Endodermal cell (in vitro differentiated cells): ENCODE measurements at places on chromosomes 5 and 9.

- no peak for DNase-seq
Observed at GRCh38 chr9:133904346-133905090, 87.6 kb downstream of the VAV2 start.

DNA sequence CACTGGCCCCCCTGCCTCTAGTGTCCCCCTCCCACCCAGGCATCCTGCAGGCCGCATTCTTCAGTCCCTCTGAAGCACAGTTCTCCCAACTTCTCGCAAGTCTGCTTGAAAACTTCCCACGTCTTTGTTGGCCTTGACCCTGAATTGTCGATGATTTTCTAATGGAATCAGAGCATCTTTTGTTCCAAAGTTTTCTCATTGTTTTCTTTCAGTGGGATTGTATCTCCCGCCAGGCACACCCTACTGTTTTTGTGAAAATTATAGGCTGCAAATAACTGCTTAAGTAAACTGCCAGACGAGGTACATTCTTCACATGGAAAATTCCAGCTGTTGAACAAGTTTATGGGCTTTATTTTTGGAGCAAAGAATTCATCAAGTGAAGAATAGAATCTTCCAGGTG is 122.6 kb upstream of the SLC25A48 start:
- DNase-seq, result peak; percentile 53

DNA sequence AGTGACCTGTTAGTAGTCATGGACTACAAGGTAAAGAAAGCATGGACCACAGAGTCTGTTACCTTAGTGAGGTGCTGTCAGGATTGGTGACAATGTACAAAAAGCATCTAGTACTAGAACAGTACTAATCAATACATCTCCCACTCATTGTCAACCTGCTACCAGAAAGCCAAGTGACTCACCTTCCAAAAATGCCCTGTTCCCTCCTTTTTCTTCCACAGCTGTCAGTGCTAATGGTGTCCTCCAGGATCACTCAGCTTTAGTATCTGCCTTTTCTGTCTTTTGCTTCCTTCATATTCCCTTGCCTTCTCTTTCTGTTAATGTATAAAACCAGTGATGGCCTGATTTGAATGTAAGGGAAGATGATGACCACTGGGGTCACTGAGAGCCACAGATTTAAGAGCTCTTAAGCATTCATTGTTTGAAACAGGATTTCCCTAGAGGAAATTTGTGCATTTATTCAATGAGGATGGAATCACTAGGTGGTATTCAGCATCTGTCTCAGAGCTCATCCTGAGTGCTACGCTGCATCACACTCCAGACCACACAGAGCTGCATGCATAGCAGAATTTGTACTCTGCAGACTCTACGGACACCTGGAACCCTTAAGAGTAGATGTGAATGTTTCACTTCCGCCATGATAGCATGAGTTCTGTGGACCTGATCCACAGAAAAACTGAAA is 71.0 kb downstream of the SV2C start:
- DNase-seq, result no peak

GRCh38 chr9:127803507-127804352 is 1.0 kb downstream of the FPGS start:
- no peak for DNase-seq

DNA sequence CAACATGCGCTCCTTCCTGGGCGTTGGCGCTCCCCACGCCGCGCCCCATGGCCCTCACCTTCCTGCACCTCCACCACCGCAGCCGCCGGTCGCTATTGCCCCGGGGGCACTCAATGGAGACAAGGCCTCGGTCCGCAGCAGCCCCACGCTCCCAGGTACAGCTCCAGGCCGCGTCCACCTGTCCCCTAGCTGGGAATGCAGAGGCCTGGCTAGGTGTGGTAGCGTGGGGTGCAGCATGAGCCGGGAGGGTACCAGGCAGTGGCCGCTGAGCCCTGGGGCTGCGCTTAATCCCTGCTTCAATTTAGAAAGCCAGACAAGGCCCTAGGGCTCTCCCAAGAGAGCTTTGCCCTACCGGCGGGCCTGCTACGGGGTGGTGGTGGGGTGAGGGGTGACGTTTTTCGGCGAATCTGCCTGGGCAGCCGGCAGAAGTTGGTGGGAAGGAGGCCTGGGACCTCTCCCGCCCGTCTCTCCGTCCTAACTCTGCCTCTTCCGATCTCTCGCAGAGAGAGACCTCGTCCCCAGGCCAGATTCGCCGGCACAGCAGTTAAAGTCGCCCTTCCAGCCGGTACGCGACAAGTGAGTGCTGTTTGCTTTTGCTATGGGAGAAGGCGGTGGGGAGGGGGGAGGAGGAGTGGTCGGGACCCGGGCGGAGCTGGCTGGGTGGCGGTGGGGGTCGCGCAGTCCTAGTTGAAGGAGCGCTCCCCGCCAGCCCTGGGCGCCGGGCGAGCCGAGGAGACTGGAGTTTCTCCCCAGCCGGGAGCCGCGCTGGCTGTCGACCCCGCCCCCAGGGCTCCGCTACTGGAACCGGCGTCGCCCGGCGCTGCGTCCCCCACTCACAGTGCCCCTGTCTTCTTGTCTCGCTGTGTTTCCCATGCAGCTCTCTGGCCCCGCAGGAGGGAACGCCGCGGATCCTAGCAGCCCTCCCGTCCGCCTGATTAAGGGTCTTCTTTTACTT is 4.8 kb downstream of the IRX1 start:
- DNase-seq, result peak; percentile 90

DNA sequence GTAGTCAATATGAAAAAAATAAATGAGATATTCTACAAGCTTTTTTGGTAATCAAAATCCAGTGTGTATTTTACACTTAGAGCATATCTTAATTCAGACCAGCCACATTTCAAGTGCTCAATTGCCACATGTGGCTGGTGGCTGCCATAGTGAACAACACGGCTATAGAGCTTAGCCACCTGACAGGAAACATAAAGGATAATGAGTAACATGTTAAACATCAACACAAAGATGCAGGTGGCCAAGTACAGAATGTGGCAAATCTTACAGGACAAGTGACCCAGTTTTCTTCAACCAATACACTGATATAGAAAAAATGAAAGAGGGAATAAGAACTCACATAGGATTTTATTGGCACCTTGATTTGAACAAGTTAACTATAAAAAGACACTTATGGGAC is 61.4 kb downstream of the KIF24 start:
- no peak for DNase-seq

GRCh38 chr9:126521089-126521488 is 92.6 kb upstream of the LMX1B start:
- no peak for DNase-seq

DNA sequence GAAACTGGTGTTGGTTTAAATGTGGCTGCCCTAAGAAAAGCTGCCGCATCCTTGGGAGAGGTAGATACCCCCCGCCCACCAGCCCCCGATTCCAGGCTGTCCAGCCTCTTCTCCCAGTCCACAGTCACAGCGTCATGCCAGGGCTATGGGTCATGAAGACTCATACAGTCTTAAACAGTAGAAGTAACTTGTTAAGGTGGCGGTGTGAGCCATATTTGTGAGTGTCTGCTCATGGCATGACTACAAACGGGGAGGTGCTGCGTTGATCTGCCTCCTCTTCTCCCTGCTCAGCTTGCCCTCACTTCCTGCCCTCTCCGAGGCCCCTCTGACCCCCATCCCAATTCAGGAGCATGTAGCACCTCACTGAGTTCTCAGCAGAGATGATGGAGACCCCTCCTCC is 20.8 kb downstream of the FGD3 start:
- no peak for DNase-seq

- DNase-seq, result no peak
Observed at GRCh38 chr9:17588395-17588794, 9.5 kb downstream of the SH3GL2 start.

GRCh38 chr9:109910671-109911518 is 130.9 kb downstream of the PALM2AKAP2 start:
- no peak for DNase-seq

DNA sequence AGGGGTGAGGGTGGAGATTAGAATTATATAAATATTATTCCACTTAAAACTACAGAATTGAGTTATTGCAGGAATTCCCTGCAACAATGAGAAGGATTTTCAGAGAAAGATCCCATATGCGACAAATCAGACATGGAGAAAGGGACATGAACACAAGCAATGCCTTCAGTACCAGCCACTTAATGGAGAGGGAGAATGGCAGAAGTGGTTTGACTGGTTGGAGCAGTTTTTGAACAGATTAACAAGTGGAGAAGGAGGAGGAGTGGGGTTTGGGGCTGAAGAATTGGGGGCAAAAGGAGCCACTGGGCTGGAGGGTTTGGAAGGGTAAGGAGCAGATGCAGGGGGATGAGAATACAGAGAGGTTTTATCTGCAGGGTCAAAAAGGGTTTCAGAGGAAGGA is 620.9 kb upstream of the PTPRD start:
- no peak for DNase-seq

- no peak for DNase-seq
Observed at GRCh38 chr9:10080012-10080411, 532.8 kb downstream of the PTPRD start.

- no peak for DNase-seq
Observed at GRCh38 chr9:2967766-2968165, 123.9 kb upstream of the PUM3 start.

DNA sequence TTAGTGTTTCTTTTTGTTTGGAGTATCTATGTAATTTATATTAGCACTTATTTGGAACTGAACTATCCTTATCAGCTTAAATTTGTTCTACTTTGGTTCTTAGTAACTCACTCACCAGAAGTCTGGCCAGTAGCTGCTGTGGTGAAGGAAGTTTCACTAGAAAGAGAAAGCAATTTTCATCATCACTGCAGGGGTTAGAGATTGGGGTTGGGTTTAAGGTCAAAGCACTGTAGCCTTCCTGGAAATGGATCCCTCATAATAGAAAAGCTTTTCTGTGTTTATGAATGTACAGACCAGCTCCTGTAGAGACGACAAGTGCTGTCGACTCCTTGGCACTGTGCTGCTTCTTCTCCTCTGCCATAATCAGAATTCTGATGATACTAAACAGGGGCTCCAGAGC is 22.2 kb downstream of the MROH2B start:
- no peak for DNase-seq

DNA sequence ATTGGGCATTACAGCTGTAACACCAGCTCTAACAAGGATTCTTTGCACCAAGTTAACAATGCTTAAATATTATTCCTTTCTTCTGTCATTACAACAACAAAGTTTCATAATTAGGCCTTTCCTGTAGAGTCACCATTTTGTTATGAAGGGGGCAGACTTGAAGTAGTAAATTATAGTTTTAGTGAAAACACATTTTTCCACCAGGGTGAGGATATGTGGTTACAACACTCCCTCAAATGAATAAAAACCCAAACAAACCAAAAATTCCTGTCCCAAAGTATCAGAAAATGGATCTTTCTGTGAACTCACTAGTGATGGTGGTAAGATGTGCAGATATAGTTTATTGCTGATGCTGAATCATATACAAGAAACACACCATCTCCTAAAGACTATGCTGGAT is 250.5 kb upstream of the TUT7 start:
- DNase-seq, result no peak

DNA sequence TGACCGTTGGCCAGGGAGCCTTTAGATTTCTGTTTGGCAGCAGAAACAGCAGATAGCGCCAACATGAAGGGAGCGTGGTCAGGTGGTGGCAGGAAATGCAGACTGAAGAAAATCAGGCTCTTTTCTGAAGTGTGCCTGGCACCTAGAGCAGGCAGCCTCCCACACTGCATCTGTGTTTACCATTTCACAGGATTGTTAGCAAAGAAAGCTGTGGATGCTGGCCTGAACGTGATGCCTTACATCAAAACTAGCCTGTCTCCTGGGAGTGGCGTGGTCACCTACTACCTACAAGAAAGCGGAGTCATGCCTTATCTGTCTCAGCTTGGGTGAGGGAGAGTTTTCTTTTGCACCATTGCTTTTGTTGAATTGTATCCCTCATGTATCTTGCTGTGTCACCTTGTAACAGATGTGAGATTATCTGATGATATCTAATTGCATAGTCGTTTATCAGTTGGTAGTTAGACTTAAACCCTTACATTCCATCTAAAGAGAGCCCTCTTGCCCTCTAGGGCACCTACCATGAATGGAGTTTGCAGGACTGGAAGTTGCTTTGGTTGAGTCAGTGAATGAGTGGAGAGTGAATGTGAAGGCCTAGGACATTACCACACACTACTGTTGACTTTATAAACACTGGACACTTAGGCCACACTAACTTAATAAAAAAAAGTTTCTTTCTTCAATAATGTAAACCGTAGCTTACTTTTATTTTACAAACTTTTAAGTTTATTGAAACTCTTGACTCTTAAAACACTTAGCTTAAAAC is 42.8 kb downstream of the ACO1 start:
- no peak for DNase-seq

GRCh38 chr5:162282191-162282590 is 214.6 kb downstream of the GABRG2 start:
- DNase-seq, result no peak

DNA sequence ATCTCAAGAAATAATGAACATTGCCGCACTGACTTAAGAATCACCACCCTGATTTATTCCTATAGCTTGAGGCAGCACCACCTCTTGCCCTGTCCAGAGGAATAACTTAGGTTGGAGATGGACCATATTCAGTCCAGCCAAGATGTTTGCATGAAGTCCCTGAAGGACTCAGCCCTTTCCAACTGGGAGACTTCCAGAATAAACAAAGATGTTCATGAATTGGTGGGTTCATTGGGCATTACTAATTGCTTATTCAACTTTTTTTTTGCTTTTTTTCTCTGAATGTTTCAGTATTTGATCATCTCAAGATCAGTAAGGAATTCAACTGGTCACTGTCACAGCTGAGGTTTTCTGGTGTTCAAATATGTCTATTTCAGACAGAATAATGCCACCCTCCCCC is 470.6 kb downstream of the CCDC171 start:
- no peak for DNase-seq

DNA sequence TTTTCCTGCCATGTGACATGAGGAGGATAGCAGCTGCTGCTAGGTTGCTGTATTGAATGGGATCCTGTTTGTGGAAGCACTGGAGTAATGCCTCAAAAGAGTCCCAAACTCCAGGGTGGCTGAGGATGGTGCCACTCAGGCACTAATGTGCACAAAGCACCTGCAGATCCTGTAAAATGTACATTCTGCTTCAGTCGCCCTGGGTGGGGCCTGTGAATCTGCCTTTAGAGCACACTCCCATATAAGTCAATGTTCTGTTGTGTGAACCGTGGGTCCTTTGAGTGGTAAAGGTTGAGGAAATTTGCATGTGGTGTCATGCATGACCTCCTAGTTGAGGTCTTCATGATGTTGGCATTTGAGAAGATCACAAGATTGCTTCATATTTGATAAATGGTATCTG is 31.6 kb upstream of the ANKRD18A start:
- no peak for DNase-seq

- DNase-seq, result no peak
Observed at GRCh38 chr5:88881571-88881971, 1.4 kb downstream of the MEF2C start.
